ENCODE measurements at places on chromosomes 13 and 19.

- no peak for DNase-seq
Observed at GRCh38 chr13:98089246-98089645, 53.6 kb upstream of the FARP1 start.

- DNase-seq, result no peak
Observed at GRCh38 chr13:28526876-28527275, 31.9 kb upstream of the FLT1 start.

DNA sequence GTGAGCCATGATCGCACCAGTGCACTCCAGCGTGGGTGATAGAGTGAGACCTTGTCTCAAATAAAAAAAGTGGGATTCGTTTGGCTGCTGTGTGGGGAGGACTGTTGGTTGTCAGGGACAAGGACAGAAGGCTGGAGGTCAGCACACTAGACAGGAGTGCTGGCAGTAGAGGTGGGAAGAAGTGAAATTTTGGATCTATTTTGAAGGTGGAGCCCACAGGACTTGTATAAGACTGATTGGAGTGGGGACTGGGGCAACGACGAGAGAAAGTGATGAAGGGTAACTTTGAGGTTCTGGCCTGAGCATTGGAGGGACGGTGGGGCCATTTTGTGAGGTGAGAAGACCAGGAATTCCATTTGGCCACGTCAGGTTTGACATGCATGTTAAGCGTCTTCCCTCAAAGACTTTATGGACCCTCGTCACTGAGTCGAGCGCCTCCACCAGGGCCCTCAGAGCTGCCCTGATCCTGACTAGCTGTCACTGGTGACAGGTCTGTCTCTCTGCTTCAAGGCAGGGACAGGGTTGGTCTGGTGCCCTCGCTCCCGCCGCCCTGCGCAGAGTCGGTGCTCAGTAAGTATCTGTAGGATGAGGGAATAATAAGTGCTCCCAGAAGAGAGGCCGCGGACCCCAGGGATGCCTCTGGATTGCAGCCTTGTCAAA, 673 bp downstream of the CTU1 start:
- no peak for DNase-seq

- no peak for DNase-seq
Observed at GRCh38 chr13:87837522-87837921, 166.4 kb downstream of the SLITRK5 start.

DNA sequence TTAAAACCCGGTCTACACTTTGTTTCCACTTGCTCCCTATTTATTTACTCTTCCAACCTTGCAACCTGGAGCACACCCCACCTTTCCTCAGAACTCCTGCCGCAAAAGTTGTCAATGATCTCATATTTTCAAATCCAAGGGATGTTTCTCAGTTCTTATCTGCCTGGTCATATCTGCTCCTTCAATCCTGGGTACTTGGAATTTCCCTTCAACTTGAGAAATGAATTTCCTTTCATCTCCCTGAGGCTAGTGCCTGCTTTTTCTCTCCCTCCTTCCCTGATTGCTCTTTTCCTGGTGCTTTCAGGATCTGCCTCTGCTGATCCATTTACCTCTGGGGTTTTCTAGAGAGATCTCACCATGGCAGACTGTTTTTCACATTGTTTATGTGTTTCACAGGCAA, 154.8 kb upstream of the IRS2 start:
- no peak for DNase-seq

DNA sequence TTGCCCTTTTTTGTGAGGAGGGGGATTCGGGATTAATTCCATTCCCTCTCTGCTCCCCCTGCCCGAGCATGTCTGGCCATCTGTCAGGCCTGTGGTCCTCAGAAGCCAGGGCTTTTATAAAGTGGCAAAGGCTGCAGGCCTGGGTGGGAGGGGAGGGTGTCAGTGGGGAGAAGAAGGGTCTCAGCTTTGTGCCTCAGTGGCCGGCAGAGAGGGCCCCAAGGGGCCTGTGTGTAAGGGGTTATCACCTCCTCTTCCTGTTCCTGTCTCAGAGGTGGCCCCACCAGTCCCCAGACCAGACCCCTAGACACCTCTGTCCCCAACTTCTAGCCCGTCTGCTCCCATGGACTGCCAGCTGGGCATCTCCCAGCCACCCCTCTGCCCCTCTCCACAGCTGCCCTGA, 3.4 kb upstream of the NUMBL start:
- DNase-seq, result no peak

GRCh38 chr19:47411101-47411500, 8.2 kb downstream of the MEIS3 start:
- DNase-seq, result no peak

DNA sequence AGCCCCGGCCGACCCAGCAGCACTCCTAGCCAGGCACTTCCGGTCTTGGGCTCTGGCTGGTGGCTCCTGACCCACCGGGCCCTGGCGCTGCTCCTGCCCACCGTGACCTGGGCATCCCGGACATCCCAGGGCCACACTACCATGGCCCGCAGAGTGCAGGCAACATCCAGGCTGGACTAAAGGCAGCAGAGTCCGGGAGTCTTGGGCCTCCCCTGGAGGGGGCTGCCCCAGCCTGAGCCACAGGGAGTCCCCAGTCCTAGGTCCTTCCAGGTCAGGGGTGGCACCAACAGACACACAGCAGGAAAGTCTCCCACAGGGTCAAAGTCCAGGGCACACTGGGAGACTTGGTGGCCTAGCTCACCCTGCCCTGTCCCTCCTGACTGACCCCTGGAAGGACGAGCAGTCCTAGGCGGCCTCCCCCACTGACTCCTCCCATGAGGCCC, 10.8 kb downstream of the LSM4 start:
- DNase-seq, result no peak

DNA sequence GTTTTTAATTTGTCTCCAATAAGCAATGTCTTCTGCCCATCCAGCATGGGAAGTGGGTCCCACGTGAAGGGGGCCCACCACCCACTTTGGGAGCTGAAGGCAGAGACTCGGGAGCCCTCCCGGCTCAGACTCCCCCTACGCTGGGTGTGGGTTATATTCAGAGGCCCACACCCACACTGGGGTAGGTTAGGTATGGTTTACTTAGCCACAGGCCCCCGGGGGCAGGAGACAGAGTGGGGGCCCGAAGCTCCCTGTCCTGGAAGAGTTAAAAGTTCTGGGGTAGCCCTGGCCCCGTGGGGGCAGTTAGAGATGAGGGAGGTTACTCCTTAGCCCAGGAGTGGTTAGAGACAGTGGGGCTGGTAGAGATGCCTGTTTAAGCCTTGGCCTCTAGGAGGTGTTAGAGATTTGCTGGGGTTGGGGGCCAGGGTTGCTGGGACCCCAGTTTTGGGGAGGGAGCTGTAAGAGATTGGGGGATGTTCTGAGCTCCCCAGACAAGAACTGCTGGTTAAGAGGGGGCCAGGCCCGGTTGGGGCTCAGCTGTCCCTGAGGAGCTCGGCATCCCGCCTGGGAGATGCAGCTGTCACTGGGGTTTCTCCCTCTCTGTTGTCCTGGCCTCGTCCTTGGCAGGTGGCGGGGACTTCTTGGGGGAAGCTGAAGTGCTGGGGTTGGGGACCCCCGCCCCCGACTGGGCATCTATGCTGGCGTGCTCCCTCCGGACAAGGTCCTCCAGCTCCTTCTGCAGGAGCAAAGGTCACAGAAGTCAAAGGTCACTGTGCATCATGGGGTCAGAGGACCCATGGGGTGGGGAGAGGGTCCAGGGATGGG, 712 bp upstream of the RINL start:
- no peak for DNase-seq

DNA sequence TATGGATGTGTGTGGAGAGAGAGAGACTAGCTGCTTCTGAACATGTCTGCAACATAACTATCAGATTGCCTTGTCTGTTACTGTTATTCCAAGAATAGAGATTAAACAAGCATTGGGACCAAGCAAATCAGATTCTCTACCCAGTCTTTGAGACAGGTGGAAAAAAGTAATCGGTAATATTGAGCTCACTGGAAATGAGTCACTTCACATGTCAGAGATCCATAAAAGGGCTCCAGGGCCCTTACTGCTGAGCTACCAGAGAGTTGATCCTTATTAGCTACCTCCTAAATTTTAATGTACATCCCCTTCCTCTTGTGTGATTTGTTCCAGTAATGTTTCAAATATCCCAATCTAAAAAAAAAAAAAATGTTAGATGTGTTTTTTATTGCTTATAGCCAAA, 2118.0 kb downstream of the PCDH9 start:
- no peak for DNase-seq

DNA sequence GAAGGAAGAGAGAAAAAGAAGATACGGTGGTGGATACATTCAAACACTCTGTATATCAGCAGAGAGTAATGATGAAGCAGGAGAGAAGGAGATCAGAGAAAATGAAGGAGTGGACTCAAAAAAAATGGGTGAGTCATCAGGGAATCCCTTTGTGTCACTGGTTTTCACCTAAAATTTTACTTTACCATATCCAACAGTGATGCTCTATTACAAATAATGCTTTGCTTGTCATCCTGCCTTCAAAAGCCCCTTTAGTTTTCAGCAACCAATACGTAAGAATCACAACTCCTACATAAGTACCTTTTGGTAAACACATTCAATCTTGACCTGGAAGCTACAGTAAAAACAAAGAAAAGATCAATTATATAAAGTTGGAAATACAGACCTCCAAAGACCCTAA, 88.8 kb downstream of the ENOX1 start:
- no peak for DNase-seq

GRCh38 chr13:79496188-79496587, 15.2 kb downstream of the NDFIP2 start:
- DNase-seq, result no peak

DNA sequence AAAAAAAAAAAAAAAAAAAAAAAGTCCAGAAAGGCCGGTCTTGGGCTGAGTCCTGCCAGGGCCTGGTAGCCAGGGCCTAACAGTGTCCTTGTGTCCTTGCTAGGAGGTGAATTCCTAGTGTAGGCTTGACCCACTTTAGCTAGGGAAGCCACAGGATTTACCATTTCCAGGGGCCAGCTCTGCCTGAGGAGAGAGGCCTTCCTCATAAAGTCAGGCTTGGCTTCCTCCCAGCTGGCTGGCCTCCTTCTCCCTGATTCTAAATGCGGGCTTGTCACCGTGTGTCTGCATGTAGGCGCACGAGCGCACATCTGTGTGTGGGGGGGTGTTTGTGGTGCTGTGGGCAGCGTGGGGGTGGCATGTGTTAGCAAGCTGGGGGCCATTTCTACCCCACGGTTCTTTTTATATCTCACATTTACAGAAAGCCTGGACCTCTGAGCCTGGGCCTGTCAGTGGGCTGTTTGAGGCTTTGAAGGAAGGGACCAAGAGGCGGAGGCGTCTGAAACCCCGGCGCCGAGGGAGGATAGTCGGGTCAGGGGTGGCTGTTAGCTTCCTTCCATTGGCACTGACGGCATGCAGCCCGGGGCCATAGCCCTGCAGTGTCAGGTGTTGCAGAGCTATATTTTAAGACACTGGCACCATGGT, 31.7 kb downstream of the IER2 start:
- DNase-seq, result peak; percentile 49

DNA sequence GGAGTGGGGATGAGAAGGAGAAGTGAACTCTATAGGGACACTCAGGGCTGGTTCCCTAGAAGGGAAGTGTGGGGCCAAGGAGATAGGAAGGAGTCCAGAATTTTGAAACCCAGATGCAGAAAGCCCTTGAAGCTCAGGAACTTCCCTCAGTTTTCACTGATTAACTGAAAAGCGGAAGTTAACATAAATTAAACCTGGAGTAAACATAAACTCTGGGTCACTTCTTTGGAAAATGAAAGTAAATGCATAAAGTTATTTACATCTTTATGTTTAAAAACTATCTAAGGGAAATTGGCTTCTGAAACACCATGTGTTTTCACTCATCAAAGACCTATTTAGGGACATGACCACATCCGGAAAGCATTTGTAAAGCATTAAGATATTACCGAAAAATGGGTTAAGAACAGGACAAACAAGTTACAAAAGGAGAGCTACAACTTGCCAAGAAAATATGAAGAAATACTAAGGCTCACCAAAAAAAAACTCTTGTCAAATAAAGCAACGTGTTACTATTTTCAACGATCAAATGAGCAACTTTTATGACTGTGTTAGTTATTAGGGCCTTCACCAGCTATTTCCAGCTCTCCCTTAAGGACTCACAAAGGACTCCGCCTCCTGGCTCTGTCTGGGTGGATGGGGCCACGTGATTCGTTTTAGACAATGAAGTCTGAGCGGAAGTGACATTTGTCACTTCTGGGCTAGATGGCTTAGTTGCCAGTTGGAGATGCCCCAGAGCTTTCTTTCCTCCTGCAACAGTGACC, 439.1 kb upstream of the ZNF507 start:
- peak; percentile 67 for DNase-seq

- DNase-seq, result no peak
Observed at GRCh38 chr13:71290963-71291841, 575.8 kb downstream of the DACH1 start.

DNA sequence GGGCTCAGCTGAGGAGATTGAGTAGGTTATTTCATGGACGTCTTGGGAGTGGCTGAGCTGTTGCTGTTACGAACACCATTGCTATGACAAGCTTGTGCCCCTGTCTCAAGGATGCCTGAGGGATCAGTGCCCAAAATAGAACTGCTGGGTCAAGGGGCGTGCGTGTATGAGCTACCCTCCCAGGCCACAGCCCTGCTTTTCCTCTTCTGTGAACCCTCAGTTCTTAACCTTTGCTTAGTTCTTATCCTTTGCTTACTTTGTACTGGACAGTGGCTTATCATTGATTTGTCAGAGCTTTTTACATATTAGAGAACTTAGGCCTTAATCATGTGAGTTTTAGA, 9.0 kb downstream of the ARHGAP45 start:
- DNase-seq, result no peak

DNA sequence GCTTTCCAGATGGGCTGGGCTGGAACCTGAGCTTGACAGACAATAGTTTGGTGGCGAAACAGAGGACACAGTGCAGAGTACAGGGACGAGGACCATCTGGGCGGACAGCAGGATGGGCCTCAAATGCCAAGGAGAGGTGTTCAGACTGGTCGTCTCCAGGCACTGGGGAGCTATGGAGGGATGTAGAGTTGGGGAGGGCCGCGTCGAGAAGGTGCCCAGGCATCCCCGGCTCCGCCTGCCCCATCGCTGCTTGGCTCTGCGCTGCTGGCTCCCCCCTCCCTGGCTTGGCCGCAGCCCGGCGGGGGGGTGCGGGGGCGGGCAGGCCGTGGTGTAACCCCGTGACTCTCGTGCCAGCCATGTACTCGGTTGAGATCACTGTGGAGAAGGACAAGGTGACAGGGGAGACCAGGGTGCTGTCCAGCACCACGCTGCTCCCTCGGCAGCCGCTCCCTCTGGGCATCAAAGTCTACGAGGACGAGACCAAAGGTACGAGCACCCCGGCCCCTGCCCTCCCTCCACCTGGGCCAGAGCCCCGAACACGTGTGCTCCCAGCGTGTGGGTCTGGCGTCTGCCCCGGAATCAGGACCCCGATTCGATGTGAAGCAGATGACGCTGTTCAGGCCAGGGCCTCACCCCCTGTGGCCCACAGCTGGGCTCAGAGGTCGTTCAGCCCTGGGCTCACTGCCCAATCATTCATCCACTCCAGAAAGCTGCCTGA, 10.8 kb upstream of the MISP start:
- no peak for DNase-seq

GRCh38 chr19:4061178-4061682, 5.5 kb downstream of the ZBTB7A start:
- DNase-seq, result no peak

DNA sequence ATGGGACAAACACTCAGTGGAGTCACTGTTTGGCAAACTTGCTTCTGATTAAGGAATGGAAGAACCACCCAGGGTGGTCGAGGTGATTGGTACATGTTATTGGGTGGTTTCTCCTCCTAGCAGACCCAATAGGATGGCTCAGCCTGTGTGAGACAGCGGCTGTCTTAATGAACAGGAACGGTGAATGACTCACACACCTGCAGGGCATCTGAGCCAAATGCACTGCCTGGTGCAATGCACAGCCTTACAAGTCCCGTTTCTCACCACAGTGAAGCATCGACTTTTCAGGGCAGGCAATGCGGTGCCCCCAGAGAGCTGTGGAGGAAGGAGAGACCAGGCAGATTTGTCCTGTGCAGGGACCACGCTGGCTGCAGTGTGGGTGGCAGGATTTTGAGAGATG, 238.5 kb downstream of the FGF9 start:
- no peak for DNase-seq
